Astrocyte (in vitro differentiated cells and primary cell): ENCODE measurements at places on chromosomes 1 and 21. TPM values are rescaled to one million over a fixed set of nuclear protein-coding genes. Genes with fewer than 3 reads are reported as not detected.

GRCh38 chr1:150683914-150684313 lies 13.0 kb downstream of the GOLPH3L start:
- no peak overlapping the region for H3K4me3 ChIP-seq
- H3K27ac ChIP-seq = no peak overlapping the region
- no peaks in the 10 kb centered on the region for H3K4me1 ChIP-seq
- H3K36me3 ChIP-seq = no peaks in the 10 kb centered on the region
- no peak for DNase-seq
- H3K27me3 ChIP-seq = no peaks in the 10 kb centered on the region

- H3K4me3 ChIP-seq = no peak overlapping the region
- H3K27ac ChIP-seq = no peak overlapping the region
- peaks cover 19% of the 10 kb centered on the region for H3K4me1 ChIP-seq
- H3K36me3 ChIP-seq = no peaks in the 10 kb centered on the region
- no peaks in the 10 kb centered on the region for H3K27me3 ChIP-seq
- DNase-seq = no peak
These were observed 64.6 kb upstream of the GPR153 start for GRCh38 chr1:6325482-6325881.

GRCh38 chr1:107147843-107148242 lies 7.0 kb downstream of the NTNG1 start:
- no peak for DNase-seq
- peaks cover under 1% of the 10 kb centered on the region for H3K4me1 ChIP-seq
- H3K27ac ChIP-seq = no peak overlapping the region
- no peaks in the 10 kb centered on the region for H3K27me3 ChIP-seq
- H3K36me3 ChIP-seq = no peaks in the 10 kb centered on the region

DNA sequence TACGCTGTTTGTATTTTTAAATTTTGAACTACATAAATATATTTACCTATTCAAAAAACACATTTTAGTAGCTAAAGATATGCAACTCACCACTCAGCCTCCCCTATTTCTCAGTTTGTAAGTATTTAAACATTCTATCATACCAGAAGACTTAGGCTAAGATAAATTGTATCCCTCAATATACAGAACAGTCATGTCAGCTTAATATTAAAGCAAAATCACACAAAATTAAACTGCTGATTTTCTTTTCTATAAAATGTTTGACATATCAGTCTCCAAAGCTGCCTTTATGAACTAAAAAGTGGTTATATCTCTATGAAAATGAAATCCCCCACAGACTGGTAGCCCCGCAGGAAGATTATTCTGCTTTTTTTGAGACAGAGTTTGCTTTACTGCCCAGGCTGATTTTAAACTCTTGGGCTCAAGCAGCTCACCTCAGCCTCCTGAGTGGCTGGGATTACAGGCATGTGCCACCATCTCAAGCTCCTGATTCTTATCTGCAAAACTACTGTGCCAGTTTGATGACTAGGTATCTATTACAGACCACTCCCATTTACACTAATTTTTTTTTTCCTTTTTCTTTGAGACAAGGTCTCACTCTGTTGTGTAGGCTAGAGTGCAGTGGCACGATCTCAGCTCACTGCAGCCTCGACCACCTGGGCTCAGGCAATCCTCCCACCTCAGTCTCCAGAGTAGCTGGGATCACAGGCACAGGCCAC lies 37.6 kb downstream of the NRDC start:
- no peak overlapping the region for H3K4me3 ChIP-seq
- H3K4me1 ChIP-seq = no peaks in the 10 kb centered on the region
- H3K36me3 ChIP-seq = peaks cover 3% of the 10 kb centered on the region
- H3K27me3 ChIP-seq = no peaks in the 10 kb centered on the region

DNA sequence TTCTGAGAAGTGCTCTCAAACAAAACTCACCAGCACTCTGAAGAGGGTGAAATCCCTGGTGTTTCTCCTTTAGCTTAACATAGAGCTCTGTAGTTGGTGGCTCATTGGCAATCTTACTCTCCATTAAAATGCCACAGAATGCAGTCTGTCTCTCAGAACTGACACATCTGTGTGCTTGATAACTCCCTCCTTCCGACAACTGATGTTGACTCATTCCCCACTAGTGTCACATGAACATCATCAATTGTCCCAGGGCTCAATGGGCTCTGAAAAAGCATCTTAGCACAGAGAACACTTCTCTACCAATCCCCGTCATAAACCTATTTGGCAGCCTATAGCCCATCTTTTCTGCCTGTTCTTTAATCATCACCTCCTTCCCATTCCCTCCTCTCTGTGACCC lies 133.2 kb upstream of the ZC3H11B start:
- no peak for DNase-seq
- no peaks in the 10 kb centered on the region for H3K4me1 ChIP-seq
- H3K27ac ChIP-seq = no peak overlapping the region
- H3K27me3 ChIP-seq = no peaks in the 10 kb centered on the region

DNA sequence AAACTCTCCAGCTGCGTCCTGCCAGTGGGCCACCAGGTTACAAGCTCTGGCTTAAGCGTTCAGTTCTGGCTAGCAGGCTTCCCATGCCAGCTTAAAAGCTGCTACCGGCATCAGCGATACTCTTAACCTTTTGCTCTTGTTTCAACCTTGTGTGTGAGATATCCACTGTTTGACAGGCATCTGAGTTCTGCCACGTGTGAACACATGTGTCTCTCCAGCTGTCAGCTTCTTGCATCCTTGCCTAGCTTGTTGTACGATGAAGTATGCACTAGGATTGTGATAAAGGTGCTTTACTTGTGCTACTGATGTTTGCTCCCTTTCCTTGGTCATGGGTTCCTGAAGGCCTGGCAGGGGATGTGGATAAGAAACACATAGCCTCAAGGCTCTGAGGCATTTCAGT lies 201.6 kb downstream of the PRDM2 start:
- no peaks in the 10 kb centered on the region for H3K27me3 ChIP-seq
- no peak overlapping the region for H3K27ac ChIP-seq
- no peak overlapping the region for H3K4me3 ChIP-seq
- H3K4me1 ChIP-seq = no peaks in the 10 kb centered on the region
- no peak for DNase-seq

DNA sequence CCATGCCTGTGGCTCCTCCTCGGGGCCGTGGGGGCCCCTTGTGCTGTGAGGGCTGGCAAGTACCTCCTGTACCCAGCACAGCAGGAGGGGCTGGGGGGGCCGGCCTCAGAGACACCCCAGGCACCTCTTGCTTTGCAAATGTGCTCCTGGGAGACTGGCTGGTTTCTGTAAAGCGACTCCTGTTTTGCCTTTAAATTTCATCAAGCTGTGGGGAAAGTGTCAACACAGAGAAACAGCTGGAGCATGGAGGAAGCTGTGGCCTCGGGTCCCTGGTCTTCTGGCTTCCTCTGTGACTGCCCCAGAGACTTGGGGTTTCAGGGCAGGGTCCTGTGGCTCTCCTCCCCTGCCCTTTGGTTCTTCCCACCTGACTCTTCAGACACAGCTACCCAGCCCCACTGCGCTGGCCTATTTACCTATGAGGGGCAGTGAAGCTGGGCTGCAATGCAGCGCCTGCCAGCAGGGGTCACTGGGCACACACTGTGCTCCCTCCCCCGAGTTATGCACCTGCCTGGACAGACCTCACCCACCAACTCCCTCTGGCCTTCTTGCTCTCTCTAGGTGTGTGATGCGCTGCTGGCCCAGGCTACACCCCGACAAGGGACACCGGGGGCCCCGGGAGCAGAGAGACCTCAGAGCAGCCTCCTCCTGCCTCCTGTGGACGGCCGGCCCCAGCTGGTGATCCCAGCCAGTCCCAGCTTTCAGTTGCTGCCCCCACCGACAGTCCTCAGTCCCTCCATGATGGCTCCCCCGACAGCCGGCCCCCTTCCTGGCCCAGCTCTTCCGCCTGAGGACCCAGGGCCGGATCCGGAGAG lies 17.6 kb upstream of the PEX10 start:
- H3K4me3 ChIP-seq = no peak overlapping the region
- H3K4me1 ChIP-seq = no peaks in the 10 kb centered on the region
- peaks cover 17% of the 10 kb centered on the region for H3K27me3 ChIP-seq
- no peak for DNase-seq
- no peaks in the 10 kb centered on the region for H3K36me3 ChIP-seq
- H3K27ac ChIP-seq = no peak overlapping the region

DNA sequence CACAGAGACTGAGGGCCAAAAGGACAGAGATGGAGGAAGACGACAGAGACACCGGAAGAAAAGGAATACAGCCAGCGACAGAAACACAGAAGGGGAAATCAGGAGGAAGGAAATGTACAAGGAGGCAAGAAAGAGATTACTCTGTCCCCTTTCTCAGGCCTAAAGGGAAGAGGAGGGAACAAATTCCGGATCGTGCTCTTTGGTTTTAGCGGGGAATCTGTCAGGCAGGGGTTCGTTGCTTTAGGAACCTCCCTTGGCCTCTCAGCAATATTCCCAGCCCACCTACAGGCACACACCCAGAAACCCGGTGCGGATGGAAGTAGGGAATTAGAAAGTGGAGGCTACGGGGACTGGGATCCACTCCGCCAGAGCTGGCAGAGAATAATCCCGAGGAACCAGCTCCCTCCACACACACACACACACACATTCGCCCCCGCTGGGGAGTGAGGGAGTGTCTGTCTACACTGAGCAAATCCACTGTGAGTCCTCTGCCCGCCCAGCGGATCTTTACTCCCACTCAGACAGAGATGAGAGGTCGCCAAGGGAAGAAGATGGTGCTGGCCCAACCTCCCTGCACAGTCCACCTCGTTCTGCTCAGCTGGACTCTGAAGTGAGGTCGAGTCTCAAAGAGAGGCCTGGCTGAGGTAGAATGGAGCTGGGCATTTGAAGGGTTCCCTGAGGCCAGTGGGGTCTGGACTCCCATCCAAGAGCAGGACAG lies 5.7 kb downstream of the TAL1 start:
- DNase-seq = no peak
- H3K27me3 ChIP-seq = peaks cover 94% of the 10 kb centered on the region
- H3K4me3 ChIP-seq = no peak overlapping the region
- no peak overlapping the region for H3K27ac ChIP-seq

- no peak for DNase-seq
- no peaks in the 10 kb centered on the region for H3K4me1 ChIP-seq
- no peaks in the 10 kb centered on the region for H3K27me3 ChIP-seq
- H3K27ac ChIP-seq = no peak overlapping the region
These were observed 137.7 kb upstream of the SMYD2 start for GRCh38 chr1:214143006-214143992.

GRCh38 chr1:241646201-241646600 lies 5.9 kb upstream of the WDR64 start:
- DNase-seq = no peak
- H3K4me3 ChIP-seq = no peak overlapping the region
- peaks cover 5% of the 10 kb centered on the region for H3K4me1 ChIP-seq
- H3K27ac ChIP-seq = no peak overlapping the region
- H3K27me3 ChIP-seq = no peaks in the 10 kb centered on the region

- no peaks in the 10 kb centered on the region for H3K27me3 ChIP-seq
- no peak overlapping the region for H3K4me3 ChIP-seq
- no peak overlapping the region for H3K27ac ChIP-seq
- no peaks in the 10 kb centered on the region for H3K36me3 ChIP-seq
These were observed 62.9 kb upstream of the HOOK1 start for GRCh38 chr1:59751801-59752200.

GRCh38 chr1:109192433-109192832 lies 21.3 kb upstream of the SARS1 start:
- peaks cover 7% of the 10 kb centered on the region for H3K4me1 ChIP-seq
- no peak overlapping the region for H3K4me3 ChIP-seq
- no peaks in the 10 kb centered on the region for H3K27me3 ChIP-seq
- H3K36me3 ChIP-seq = no peaks in the 10 kb centered on the region

DNA sequence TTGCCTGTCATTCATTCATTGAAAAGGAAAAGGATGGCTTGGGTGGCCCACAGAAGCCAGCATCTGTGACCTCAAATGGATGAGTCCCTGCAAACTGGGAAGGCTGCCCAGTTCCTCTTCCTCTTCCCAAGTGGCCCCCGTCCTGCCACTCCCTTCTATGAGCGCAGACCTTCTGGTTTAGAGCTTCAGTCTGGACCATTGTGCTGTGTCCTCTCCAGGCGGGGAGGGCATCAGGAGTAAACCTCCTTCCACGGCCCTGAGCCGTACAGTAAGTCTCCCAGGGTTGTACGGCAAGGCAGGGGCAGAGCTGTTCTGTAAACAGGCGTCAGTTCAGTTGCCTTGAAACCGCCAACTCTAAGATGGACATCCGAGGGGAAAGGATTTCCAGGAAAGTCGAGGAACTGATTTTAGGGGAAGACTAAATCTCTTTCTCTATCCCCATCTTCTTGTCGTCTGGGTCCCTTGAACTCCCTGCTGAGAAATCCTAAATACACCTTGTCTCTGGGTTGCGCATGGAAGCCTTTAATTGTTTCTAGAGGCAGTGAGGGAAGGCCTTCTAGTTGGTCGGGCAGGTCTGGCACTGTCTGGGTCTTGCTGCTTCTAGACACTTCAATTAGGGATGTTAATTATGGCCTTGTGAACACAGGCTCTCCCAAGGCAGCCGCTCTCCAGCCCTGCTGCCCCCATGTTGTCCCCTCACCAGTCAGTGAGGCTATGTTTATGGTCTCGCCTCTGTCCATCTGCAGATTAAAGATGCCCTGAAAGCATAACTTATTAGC lies 22.1 kb downstream of the SOX13 start:
- no peak overlapping the region for H3K4me3 ChIP-seq
- no peaks in the 10 kb centered on the region for H3K27me3 ChIP-seq
- no peaks in the 10 kb centered on the region for H3K36me3 ChIP-seq
- H3K27ac ChIP-seq = no peak overlapping the region
- no peaks in the 10 kb centered on the region for H3K4me1 ChIP-seq

GRCh38 chr1:1677718-1678580 lies 14.6 kb downstream of the SLC35E2B start:
- H3K36me3 ChIP-seq = no peaks in the 10 kb centered on the region
- no peak overlapping the region for H3K4me3 ChIP-seq
- DNase-seq = no peak
- H3K27ac ChIP-seq = no peak overlapping the region
- peaks cover 3% of the 10 kb centered on the region for H3K4me1 ChIP-seq

GRCh38 chr1:40239626-40240025 lies 8.1 kb upstream of the TMCO2 start:
- no peak for DNase-seq
- no peaks in the 10 kb centered on the region for H3K27me3 ChIP-seq
- no peak overlapping the region for H3K27ac ChIP-seq
- peaks cover 16% of the 10 kb centered on the region for H3K4me1 ChIP-seq
- H3K4me3 ChIP-seq = no peak overlapping the region

GRCh38 chr1:106344494-106344893 lies 712.0 kb upstream of the PRMT6 start:
- H3K27me3 ChIP-seq = no peaks in the 10 kb centered on the region
- no peak for DNase-seq
- no peaks in the 10 kb centered on the region for H3K4me1 ChIP-seq
- no peaks in the 10 kb centered on the region for H3K36me3 ChIP-seq

ITLN2 gene
- total RNA-seq = not detected in 2 replicates

CLCNKA gene
- total RNA-seq = 0.16 TPM in 1 of 2 replicates, not detected in the other

FNDC10 gene
- total RNA-seq = 7.4 and 8.7 TPM in 2 replicates

SLC45A1 gene
- total RNA-seq = 0.95 and 1.0 TPM in 2 replicates

CSF3R gene
- 0.20 and 0.22 TPM in 2 replicates for total RNA-seq

DFFB gene
- 5.9 and 7.4 TPM in 2 replicates for total RNA-seq

PTPN22 gene
- 1.2 and 1.3 TPM in 2 replicates for total RNA-seq

LYPD8 gene
- total RNA-seq = not detected in 2 replicates
